NCI-H2107 (cell line): ENCODE measurements at places on chromosomes 3 and 15.

DNA sequence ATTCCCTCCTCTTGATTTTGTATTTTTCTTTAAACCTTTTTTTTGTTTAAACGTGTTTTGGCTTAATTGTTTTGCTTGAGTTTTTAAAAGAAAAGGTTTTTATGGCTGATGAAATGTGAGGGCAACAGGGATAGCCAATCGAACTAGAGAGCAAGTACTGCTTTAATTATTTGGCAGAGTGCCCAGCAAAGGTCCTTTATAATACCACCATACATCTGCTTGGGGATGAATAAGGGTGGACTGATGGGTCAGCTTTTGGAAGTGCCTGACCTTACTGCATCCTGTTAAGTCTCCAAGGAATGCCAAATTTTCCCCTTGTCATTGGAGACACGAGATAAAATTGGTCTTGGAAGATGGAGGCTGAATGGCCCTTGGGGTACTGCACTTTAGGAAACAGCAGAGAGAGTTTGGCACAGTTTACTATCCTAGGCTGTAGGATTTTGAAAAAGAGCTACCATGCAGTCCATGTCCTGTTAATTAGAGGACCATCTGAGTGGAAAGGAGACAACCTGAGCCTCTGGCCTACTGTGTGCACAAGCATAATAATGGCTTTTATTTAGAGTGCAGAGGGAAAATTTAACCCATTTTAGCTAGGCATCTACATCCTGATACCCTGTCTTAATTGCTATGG lies 19.8 kb upstream of the MTHFS start:
- no peak for DNase-seq

DNA sequence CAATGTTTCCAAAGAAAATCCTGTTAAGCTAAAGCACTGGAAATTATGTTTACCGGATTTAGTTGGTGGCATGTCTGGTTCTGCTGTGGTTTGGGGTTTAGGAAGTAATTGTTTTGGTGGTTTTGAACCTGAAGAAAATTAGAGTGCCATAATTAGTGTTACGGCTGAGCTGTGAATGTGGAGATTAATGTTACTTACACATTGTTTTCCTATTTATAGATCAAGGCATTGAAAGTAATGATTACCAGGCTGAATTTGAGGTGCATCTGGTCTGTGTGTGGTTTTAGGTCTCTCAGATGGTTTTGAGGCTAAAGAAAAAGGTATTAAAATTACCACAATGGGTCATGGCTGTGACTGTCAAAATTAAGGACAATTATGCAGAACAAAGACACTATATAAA lies 128.9 kb downstream of the TFG start:
- no peak for DNase-seq

DNA sequence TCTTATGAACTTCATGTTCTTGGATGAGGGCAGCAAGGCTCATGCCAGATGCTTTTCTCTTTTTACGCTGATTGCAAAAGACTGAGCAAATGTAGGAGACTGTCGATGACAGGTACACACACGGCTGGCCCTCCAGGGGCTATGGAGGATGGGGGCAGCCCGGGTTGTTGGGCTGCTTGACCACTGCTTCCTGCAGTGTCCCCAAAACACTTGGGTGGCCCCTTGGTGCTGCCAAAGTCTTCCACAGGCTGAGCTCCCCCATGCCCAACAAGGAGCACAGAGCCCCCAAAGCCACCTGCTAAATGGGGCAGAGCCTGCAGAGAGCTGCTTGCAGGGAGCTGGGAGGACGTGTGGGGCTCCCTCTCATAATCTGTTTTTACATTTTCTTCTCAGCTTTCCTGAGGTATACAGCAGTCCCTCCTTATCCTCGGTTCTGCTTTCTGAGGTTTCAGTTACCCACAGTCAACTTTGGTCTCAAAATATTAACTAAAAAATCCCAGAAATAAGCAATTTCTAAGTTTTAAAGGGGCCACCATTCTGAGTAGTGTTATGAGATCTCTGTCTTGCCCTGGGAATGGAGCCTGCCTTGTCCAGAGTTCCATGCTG lies 7.3 kb downstream of the PRR23E start:
- DNase-seq: no peak

DNA sequence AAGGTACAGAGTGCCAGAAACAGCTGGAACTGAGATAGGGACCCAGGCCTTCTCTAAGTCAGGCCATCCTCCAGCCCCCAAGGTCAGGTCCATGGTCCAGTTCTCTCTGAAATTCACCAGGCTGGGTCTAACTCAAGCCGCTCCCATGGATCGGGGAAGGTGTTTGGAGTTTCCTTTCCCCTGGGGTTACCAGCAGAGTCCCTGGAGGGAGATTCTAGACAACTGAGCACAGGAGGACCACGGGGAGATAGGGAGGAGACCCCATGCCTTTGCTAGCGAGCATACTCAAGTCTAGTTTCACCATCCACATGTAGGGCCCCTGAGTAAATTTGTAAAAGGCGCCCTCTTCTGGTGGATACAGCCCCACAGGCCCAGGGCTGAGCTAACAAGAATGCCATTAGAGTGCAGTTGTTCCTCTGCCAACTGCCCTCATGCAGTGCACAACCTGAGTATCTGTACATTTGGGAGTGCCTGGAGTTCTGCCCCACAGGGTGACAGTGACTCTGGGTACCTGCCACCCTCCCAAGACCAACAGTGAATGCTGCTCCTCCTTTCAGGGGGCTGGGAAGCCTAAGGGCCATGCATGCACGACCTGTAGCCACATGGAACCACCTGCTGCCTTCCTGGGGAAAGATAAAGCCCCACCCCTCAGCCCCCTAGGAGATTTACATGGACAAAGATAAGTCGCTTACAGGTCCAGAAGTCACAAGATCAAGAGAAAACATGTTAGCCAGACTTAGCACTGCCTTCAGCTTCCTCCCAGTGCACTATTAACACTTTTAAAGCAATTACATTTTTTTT lies 89.0 kb downstream of the IQSEC1 start:
- peak; percentile 13 for DNase-seq

- peak; percentile 93 for DNase-seq
Measured at GRCh38 chr3:167941234-167941995, 154.3 kb downstream of the GOLIM4 start.

GRCh38 chr3:134332344-134332743 lies 41.9 kb downstream of the AMOTL2 start:
- DNase-seq: no peak

DNA sequence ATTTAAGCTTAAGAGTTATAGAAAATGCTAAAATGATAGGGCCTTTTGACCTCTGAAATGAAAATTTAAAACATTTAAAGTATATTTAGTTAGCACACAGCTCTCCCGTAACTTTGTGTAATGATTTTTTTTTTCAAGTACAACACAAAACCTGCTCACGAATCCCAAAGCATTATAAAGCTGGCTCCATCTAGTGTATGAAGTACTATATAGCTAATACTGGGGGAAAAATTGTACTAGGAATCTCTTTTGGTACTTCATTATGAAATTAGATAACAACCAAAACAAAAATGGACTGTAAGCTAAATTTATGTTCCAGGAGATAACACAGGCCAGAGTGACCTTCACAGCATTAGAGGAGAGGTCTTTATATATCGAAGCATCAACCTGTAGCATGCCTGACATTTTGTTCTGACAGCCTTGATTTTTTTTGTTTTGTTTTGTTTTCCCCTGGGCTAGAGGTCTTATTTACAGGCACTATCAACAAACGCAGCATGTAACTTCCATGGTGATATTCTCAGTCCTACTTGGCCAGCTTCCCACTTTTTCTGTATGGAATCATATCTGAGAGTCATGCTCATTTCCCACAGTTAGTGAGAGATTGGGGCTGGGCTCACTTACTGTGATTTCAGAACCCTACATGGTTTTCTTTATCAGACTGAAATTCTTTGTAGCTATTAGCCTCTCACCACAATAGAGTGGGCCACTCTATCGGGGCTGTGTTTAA lies 116.3 kb downstream of the MITF start:
- DNase-seq: no peak

DNA sequence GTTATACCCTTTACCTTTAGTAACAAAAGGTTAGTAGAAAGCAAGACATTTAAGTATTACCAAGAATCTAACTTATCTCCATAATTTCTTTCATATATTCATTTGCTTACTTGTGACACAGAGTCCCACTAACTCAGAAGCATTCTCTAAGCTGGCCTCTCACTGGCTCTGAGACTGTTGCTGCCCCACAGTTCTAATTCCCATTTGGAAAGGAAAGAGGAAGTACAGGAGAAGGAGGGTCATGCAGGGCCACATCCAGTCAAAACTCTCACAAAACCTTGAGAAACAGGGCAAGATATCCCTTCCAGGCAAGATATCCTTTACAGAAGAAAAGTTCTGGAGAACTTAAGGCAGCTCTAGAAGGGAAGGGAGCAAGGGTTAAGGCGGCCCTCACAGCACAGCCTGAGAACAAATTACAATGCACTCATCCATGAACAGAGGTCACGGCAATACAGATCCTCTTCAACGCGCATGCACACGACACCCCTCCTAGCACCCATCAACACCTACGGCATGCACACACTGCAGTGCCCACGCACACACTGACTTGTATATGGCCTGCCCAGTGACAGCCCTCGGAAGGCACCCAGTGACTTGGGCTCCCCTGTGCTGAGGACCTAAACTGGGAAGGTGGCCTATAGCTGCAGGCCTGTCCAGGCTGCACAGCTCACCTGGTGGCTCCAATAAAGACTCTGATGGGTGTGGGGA lies 13.0 kb upstream of the MYO5C start:
- DNase-seq: no peak

- DNase-seq: no peak
Measured at GRCh38 chr15:98628216-98628615, 20.1 kb upstream of the IGF1R start.

DNA sequence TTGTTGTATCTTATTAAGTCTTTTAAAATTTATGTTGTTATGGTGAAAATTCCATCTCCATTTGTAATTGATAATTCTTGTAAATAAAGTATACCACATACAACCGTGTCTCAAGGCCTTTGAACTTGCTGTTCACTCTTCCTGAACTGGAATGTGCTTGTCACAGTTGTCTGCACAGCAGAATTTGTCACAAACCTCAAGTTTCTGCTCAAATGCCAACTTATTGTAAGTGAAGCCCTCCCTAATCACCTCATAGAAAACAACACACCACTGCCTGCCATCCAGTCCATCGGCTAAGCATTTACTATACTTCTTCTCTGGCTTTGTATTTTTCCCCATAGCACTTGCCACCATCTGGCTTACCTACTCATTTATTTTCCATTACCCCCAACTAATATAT lies 192.3 kb downstream of the THRB start:
- DNase-seq: no peak

- DNase-seq: no peak
Measured at GRCh38 chr3:33401781-33402180, 38.4 kb downstream of the UBP1 start.
